ENCODE measurements at places on chromosomes 6 and 20. TPM values are rescaled to one million over a fixed set of nuclear protein-coding genes. Genes with fewer than 3 reads are reported as not detected.

The NT5E gene
- 3.7 TPM for total RNA-seq

The CD93 gene
- total RNA-seq = 1.9 TPM

The FHL5 gene
- total RNA-seq = not detected

The HLA-DPA1 gene
- total RNA-seq = 20.9 TPM

The MEP1A gene
- total RNA-seq = not detected

The MAPK13 gene
- total RNA-seq = 65.0 TPM

The BNIP5 gene
- total RNA-seq = not detected

The IPCEF1 gene
- total RNA-seq = 14.2 TPM

The CRISP2 gene
- not detected for total RNA-seq

The GSTA2 gene
- not detected for total RNA-seq

The TMEM244 gene
- total RNA-seq = not detected

The SLC13A3 gene
- total RNA-seq = not detected

The GSTA1 gene
- total RNA-seq = not detected

The CLDN20 gene
- total RNA-seq = not detected

The PSORS1C2 gene
- total RNA-seq = not detected

The ARFGEF3 gene
- 0.85 TPM for total RNA-seq

The ULBP2 gene
- 0.90 TPM for total RNA-seq

The DYNLT2 gene
- 2.0 TPM for total RNA-seq

The TREML2 gene
- 7.5 TPM for total RNA-seq

The PPP1R16B gene
- 111 TPM for total RNA-seq

The NFATC2 gene
- 35.8 TPM for total RNA-seq

The SIGLEC1 gene
- not detected for total RNA-seq

The BHLHE23 gene
- total RNA-seq = not detected

The LINC00237 gene
- total RNA-seq = not detected

The PAK5 gene
- not detected for total RNA-seq

The IYD gene
- total RNA-seq = not detected

The TPD52L2 gene
- total RNA-seq = 67.8 TPM
